AG20443 (cell line): ENCODE measurements at places on chromosomes 1 and 21.

- no peak for DNase-seq
These were observed 34.6 kb downstream of the STXBP3 start for GRCh38 chr1:108780937-108781574.

DNA sequence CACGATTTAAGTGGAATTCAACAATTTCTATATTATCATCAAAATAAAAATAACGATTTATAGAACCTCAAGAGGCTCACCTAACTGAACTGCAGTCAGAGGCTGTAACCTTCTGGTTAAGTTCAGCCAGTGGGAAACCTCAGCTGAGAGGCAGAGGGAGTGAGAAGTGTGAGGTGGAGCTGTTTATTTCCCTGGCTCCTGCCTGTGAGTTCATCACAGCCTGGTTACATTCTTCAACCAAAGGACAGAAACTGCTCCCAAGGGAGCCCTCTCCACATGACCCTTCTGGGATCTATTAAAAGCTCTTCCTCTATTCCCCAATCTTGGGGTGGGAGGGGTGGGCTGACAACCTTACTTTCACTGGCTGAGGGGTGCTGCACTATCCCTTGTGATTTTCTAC, 22.2 kb downstream of the DYNLT5 start:
- no peak for DNase-seq

- peak; percentile 51 for DNase-seq
These were observed 104.2 kb downstream of the DUSP10 start for GRCh38 chr1:221637641-221638041.

GRCh38 chr1:14738235-14738634, 139.8 kb downstream of the KAZN start:
- DNase-seq: no peak

- no peak for DNase-seq
These were observed 8.0 kb upstream of the BCAR3 start for GRCh38 chr1:93689521-93690223.

DNA sequence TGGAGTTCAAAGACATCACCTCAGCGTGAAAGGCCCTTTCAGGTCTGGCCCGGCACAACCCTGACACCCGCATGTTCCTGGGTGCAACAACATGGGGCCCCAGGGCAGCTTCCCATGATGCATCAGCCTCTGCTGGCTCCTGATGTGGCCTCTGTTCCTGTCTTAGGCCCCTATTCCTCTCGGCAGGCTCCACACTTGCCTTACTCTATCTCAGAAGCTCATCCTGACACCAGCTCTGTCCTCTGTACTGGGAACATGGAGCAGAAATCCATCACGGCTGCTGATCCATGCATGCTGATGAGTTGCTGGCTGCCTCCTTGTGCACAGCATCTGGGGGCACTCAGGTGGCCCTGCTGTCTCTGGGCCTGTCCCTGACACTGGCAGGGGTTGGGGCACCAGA, 74.6 kb downstream of the ADARB1 start:
- DNase-seq: no peak

- DNase-seq: no peak
These were observed 60.3 kb upstream of the CSF3R start for GRCh38 chr1:36542962-36543515.
